M059J (cell line): ENCODE measurements at places on chromosomes 16 and 17. TPM values are rescaled to one million over a fixed set of nuclear protein-coding genes. Genes with fewer than 3 reads are reported as not detected.

- no peak for DNase-seq
Observed at GRCh38 chr17:49992191-49992932, 2.7 kb downstream of the DLX3 start.

Gene TELO2
- total RNA-seq, result 15.1 and 16.6 TPM in 2 replicates

- no peak for DNase-seq
Observed at GRCh38 chr17:73968680-73969079, 234.8 kb upstream of the RPL38 start.

Gene TBC1D3C
- total RNA-seq, result 1.1 and 1.7 TPM in 2 replicates

GRCh38 chr16:76175718-76176117, 101.5 kb upstream of the CNTNAP4 start:
- DNase-seq, result no peak

Gene KRTAP1-1
- not detected in 2 replicates for total RNA-seq

DNA sequence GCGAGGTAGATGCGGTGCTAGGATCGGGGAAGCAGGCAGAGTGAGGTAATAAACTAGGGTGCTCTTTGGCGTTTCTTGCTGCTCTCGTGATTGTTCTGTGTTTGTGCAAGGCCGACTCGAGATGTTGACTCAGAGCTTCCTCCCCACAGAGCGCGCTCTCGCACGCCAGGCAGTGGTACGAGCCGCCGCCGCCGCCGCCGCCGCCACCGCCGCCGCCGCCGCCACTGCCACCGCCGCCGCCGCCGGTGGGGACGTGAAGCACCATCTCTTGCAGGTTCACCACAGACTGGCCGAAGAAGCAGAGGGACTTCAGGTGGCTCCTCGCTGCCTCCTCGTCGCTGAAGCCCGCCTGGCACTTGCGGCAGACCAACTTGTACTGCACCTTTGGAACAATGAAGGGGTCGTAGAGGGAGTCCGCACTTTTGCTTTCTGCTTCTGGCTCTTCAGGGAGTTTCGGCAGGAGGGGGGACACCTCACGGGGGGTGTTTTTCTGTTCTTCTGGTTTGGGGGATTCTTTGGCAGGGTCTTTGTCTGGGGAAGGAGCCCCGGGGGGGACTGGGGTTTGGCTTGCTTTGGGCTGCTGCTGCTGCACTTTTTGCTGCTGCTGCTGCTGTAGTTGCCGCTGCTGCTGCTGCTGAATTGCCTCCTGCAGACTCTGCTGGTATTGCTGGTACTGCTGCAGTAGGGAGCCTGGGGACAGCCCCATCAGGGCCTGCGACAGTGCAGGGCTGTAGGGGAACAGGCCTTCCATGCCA, 260.2 kb downstream of the ZFHX3 start:
- peak; percentile 90 for DNase-seq

Gene KRT24
- total RNA-seq, result not detected in 2 replicates

Gene RNF43
- total RNA-seq, result 0.17 TPM in 1 of 2 replicates, not detected in the other

Gene ADAD2
- not detected in 2 replicates for total RNA-seq

DNA sequence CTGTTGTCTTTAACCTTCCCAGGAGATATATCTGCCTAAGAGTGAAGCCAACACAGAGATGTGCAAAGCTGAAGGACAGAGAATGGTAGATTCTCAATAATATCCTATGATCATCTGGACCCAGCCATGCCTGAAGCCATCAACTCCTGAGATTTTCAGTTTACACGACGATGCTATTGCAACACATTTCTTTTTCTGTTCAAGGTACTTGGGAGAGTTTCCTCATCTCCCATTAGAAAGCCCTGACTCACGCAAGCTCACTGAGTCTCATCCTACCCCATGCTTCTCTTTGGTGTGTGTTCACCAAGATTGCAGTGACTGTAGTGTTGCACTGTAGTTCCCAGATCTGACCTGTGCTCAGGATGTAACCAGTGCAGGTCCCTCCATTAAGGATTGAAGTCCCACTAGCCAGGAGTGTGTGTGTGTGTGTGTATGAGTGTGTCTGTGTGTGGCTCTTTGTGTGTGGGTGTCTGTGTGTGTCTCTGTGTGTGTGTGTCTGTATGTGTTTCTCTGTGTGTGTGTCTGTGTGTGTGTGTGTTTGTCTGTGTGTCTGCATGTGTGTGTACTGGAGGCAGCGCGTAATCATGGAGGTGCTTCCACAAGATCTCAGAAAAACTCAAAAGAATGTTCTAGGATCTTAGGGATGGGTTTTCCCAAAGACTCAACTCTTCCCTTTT, 15.5 kb downstream of the CES1 start:
- DNase-seq, result no peak

Gene WNK4
- 0.52 and 1.2 TPM in 2 replicates for total RNA-seq

Gene FTO
- 96.1 and 132 TPM in 2 replicates for total RNA-seq

DNA sequence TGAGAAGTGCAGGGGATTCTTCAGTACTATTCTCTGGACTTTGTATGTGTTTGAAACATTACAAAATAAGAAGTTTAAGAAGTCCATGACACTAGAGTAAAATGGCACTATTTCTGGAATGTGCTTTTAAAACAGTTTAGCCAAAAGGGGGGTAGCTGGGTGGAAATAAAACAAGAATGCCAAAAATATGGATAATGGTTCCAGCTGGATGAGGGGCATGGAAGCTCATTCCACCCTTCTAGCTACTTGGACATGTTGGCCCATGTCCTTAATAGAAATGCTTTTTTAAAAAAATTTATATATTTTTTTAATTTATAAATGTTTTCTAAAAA, 13.1 kb downstream of the ZC3H7A start:
- no peak for DNase-seq

GRCh38 chr17:72136692-72137091, 15.9 kb downstream of the SOX9 start:
- peak; percentile 83 for DNase-seq

- DNase-seq, result no peak
Observed at GRCh38 chr16:66908762-66909559, 9.7 kb downstream of the CDH16 start.

- peak; percentile 63 for DNase-seq
Observed at GRCh38 chr16:10514369-10515055, 65.9 kb downstream of the EMP2 start.

DNA sequence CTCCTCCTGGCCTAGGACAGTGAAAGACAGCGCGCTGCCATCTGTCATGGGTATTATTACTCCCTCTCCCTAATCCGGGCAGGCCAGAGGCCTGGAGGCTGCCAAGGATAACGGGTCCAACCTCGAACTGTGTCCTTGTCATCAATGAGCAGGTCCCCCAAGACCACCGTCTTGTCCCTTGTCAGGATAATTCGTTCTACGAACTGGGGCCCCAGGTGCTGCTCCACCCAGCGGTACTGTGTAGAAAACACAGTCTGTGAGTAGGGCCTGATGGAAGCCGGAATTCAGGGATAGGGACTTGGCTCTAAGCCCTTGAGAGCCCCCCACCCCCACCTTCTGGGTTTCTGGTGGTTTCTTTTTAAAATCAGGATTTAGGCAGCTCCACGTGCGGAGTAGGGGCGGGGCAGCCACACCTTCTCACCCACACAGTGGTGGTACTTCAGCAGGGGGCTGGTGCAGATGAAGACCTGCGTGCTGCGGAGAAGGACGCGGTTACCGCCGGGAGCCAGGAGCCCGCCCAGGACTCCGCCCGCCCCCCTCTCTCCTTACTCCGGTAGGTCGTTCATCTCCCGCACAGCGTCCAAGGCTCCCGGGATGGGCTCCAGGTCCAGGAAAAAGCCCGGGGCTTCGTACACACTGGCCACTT, 787 bp downstream of the NT5C start:
- DNase-seq, result no peak

Gene KCNAB3
- total RNA-seq, result not detected in 2 replicates

Gene HS3ST3B1
- 3.3 and 8.2 TPM in 2 replicates for total RNA-seq
